ENCODE measurements at places on chromosomes 3 and 15.

- DNase-seq = no peak
Measured at GRCh38 chr15:66452971-66453580, 44.5 kb downstream of the SNAPC5 start.

DNA sequence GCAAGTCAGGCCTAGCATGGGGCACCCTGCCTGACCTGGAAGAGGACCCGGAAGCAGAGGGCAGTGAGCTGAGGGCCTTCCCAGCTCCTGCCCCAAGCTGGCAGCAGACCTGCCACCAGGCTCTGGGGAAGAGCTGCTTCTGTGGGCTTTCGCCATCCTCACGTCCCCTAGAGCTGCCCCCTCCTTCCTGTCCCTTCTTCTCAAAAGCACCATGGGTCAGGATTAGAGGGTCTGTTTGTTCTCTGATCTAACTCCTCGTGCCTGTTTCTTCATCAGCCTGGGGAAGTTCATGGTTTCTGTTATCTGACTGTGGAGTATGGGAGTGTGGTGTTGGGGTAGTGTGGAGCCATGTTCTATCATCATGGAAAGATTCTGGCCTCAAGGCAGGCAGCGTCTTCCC lies 58.4 kb upstream of the POLG start:
- no peak for DNase-seq

- DNase-seq = no peak
Measured at GRCh38 chr15:85008474-85009260, 27.0 kb downstream of the PDE8A start.

GRCh38 chr15:38414357-38414756 lies 39.6 kb upstream of the FAM98B start:
- no peak for DNase-seq

- DNase-seq = no peak
Measured at GRCh38 chr15:48596415-48596814, 49.1 kb downstream of the FBN1 start.

GRCh38 chr3:143535994-143536784 lies 312.1 kb downstream of the SLC9A9 start:
- DNase-seq = no peak

- no peak for DNase-seq
Measured at GRCh38 chr3:3199306-3199705, 19.8 kb upstream of the CRBN start.

GRCh38 chr15:91116113-91117067 lies 16.3 kb downstream of the SV2B start:
- DNase-seq = peak; percentile 84

GRCh38 chr15:31031471-31032067 lies 40.1 kb upstream of the MTMR10 start:
- DNase-seq = no peak

DNA sequence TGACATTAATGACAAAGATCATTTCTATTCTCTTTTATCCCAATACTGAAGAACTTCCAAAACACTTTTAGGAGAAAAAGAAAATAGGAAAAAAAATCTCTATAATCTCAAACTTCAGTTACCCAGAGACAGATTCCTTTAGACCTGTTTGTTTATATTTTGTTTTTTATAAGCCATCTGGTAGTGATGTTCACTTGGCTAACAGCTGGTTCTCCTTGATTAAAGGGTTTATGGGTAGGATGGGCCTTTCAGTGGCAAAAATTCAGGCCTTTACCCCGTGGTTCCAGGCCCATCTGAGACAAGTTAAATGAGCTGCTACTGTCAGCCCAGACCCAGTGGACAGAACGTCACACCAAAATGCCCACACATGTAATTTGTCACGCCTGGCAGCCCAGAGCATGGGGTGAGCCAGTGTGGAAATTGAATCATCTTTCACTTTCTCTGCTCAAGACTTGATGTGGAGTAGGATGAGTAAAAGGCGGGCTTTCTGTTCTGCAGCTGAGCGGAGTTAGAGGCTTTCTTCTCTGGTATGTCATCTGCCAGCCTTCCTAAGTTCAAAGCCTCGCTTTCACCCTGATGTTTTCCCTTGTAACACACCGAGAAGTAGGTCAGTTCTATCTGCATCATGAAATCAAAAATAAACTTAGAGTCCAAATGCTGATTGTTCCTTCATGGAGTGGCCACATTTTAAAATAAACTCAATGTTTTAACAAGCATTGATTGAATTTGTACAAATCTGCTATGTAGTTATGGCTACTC lies 62.5 kb upstream of the SKOR1 start:
- DNase-seq = no peak

GRCh38 chr15:72135719-72136118 lies 17.5 kb downstream of the SENP8 start:
- DNase-seq = peak; percentile 76

GRCh38 chr3:151197981-151198767 lies 4.8 kb downstream of the GPR171 start:
- no peak for DNase-seq

DNA sequence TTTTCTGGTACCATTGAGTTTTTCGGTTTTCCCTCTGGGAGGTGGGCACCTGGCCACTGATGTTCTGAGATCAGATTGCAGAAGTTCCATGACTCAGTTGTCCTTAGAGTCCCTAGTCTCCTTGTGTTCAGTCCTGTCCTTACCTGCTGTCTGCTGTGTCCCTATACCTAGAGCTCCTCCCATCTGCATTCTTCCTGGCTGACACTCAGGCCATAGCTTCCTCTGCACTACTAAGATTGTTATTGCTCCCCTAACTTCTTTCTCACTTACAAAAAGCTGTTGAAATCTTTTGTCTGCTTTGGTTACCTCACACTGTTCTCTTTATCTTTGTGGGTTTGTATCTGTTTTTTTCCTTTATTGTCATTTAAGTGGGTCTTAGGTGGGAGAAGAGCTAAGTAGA lies 13.2 kb downstream of the USP3 start:
- no peak for DNase-seq

DNA sequence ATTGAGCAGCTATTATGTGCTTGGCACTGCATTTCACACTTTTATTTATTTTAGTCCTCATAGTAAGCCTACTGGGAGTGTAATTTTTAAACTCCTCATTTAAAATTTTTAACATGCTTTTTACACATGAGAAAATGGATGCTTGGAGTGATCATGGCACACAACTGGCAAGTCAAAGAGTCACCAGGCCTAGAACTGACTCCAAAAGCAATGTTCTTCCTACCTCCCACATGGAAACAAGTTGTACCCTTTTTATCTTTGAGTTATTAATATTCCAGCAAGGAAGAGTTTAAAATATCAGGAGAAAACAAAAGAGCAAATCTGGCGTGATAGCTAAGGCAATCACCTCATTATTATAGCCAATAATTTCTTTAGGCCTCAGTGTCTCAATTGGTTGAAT lies 100.6 kb downstream of the MEIS2 start:
- DNase-seq = no peak

- DNase-seq = peak; percentile 33
Measured at GRCh38 chr3:66394019-66394752, 106.6 kb downstream of the LRIG1 start.

- no peak for DNase-seq
Measured at GRCh38 chr15:68897016-68897415, 33.3 kb upstream of the SPESP1 start.

- DNase-seq = no peak
Measured at GRCh38 chr15:96333131-96334016, 2.9 kb downstream of the NR2F2 start.

- DNase-seq = no peak
Measured at GRCh38 chr15:34275154-34275553, 50.3 kb downstream of the EMC4 start.

- no peak for DNase-seq
Measured at GRCh38 chr3:52023101-52023770, 27.5 kb upstream of the RPL29 start.

- DNase-seq = no peak
Measured at GRCh38 chr3:65960087-65960486, 78.6 kb downstream of the MAGI1 start.

DNA sequence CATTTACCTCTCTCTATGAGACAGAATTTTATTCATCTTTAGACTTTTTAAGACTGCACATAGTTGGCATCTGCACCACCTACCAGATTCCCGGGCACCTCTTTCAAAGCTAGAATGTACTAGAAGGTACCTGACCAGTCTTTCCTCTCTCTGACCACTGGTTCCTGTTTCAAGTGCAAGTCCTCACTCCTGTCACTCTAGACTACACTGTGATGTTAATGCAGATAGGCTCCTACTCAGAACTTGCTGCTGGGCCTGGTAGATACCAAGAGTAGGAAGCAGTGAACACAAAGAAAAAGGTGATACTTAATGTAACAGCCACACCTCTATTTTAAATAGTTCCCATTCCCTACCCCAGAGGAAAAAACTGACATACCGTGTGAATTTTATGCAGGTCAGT lies 8.1 kb upstream of the TCAIM start:
- DNase-seq = no peak

- DNase-seq = no peak
Measured at GRCh38 chr3:10248984-10249748, 907 bp downstream of the TATDN2 start.

DNA sequence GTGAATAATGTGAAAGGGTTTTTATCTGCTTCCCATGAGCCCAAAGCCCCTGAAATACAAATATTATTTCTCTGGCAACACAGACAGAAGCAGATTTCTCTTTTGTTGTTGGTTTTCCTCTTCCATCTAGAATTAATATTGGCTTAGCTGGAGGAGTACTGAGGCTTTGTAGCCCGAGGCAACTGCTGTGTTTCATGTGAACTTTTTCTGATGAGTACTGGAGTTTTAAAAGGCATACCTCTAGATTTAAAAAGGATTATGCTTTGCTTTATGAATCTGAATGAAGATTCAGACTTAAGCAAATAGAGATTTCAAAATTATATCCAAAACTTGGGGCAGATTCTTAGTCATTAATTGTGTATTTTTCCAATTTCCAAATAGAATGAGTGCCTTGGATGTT lies 50.9 kb downstream of the IQCH start:
- no peak for DNase-seq

DNA sequence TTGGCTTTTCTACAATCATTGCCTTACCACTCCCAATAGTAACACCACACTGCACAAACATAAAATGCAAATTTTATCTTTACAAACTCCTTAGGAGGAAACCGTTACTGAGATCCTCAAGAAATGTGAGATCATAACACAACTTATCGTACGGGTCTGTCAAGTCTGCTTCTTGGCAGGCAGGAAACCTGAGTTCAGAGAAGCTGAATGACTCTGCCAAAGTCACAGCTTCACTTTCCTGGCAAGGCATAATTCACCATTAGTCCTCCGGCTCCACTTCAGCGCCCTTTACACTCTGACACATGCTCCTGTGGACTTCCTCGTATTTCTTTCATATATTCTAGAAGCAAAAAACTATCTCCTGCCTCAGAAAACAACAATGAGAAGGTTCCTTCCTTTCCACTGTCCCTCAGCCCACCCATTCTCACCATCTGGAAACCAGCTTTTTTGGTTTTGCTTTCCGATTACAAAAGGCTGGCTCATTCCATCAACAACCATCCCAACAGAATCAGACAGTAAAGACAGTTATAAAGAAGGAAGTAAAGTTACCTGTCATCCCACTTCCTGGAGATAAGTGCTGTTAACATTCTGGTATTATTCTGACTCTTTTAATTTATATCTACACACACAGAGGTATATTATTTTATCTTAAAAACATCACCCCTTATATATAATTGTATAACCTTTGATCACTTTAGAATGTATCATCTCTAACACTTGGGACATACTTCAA lies 223.4 kb downstream of the STT3B start:
- DNase-seq = no peak
